ENCODE measurements at places on chromosomes 11 and 22. TPM values are rescaled to one million over a fixed set of nuclear protein-coding genes. Genes with fewer than 3 reads are reported as not detected.

The TNNT3 gene
- total RNA-seq = 5.1 TPM

The NCF4 gene
- not detected for total RNA-seq

The ELFN2 gene
- 0.81 TPM for total RNA-seq

The ADM gene
- 1,020 TPM for total RNA-seq

The CHST1 gene
- total RNA-seq = 12.3 TPM

The SRPRA gene
- total RNA-seq = 112 TPM
